ENCODE measurements at places on chromosomes 2 and 18. TPM values are rescaled to one million over a fixed set of nuclear protein-coding genes. Genes with fewer than 3 reads are reported as not detected.

TUBB8B gene
- not detected for total RNA-seq

CLEC4F gene
- total RNA-seq: not detected

RHOB gene
- total RNA-seq: 488 TPM

MC4R gene
- total RNA-seq: not detected

USP37 gene
- total RNA-seq: 44.6 TPM

CNDP1 gene
- total RNA-seq: not detected

DNA sequence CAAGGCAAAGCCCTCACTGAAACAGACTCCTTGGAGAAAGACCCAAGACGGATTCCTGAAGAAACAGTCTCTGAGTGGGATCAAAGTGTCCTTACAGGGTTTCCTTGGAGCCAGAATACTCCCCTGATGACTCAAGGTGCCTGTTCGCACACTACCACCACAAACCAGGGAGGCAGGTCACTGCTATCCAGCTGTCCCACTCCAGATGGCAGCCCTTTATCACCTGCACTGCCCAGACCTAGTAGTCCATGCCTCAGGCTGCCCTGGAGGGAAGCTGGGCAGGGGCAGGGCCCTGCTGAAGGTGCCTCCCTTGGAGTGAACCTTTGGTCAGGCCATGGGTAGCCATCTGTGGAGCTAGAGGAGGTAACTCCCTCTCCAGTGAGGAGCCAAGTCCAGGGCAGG, 34.1 kb downstream of the TRABD2A start:
- peak overlapping the region; percentile 62 for H3K27ac ChIP-seq
- no peaks in the 10 kb centered on the region for H3K27me3 ChIP-seq
- no peaks in the 10 kb centered on the region for H3K36me3 ChIP-seq
- DNase-seq: peak; percentile 66
- peaks cover 13% of the 10 kb centered on the region for H3K4me1 ChIP-seq

- H3K27ac ChIP-seq: no peak overlapping the region
- H3K4me1 ChIP-seq: no peaks in the 10 kb centered on the region
- no peaks in the 10 kb centered on the region for H3K27me3 ChIP-seq
- no peaks in the 10 kb centered on the region for H3K36me3 ChIP-seq
- no peak for DNase-seq
Observed at GRCh38 chr2:73156539-73157124, 43.9 kb upstream of the RAB11FIP5 start.

- H3K27me3 ChIP-seq: no peaks in the 10 kb centered on the region
- no peak overlapping the region for H3K27ac ChIP-seq
- DNase-seq: no peak
- no peaks in the 10 kb centered on the region for H3K36me3 ChIP-seq
Observed at GRCh38 chr2:162301151-162301804, 17.2 kb downstream of the IFIH1 start.

DNA sequence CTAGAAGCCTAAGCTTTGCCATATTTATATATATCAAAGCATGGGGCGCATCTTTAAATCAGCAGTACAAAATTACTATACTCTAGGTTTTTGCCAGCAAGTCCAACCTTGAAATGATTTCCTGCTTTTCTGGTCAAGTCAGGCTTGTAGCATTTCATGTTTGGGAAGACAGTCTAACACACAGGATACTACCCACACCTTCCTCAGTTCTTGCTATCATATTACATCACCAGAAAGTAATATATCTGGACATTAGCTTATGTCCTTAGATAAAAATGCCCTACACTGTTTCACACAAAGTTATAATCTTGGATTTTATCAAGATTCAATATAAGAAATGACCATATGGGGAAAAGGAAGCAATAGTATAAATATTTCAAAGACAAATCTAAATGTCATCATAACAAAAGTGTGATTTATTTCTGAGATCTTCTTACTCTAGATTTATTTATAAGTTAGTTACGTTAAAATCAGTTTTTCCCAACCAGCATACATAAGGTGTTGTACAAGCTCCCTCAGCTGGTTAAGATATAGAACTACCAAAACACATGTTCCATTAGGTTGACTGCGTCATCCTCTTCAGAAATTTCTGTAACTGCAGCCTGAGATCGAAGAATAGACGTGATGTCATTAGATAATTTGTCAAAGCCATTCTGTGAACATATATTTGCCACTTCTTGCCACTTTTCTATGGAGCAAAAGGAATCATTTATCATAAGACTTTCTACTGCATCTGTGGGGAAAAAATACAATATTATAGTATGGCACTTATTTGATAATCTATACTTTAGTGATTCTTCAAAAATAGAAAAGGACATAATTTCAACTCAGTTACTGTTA, 56.6 kb downstream of the CLHC1 start:
- no peaks in the 10 kb centered on the region for H3K36me3 ChIP-seq
- H3K4me3 ChIP-seq: no peak overlapping the region
- no peak for DNase-seq
- H3K27me3 ChIP-seq: no peaks in the 10 kb centered on the region
- H3K27ac ChIP-seq: no peak overlapping the region

DNA sequence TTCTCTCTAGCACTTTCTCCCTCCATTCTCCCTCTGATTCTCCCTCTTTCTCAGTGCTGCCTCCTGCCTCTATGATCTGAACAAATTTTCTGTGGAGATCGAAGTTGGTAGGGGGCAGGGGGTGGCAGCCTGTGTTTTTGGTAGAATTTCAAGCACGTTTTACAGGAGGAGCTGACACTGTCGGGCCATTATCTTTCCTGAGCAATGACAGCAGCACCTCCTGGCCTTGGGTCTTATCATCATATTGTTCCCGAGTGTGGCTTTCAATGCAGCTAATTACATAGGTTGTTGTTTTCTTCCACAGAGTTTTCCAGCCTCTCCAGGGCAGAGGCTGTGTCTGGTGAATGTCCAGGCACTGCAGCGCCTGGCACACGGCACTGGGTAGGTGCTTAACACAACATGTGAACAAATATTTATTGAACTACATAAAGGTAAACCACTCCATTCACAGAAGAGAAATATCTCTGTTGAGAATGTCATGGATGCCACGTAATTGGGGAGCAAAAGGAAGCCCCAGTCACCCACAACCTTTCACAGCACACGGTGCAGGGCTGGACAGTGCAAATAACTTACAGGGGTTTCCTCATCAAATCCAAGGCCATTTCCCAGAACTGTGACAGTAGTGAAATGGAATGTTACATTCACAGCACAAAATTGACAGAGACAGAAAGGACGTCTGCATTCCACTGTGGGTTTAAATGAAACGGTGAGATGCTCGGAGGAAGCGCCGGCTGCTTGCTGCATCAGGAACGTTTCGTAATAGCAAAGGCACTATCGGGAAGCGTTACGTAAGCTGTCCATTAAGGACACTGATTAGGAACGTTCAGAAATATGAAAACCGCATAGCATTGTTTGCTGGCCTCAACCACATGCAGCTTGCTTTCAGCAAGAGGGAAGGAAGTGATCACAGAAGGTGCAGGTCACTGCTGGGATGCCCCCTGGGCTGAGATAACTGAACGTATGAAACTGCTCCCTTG, 6.5 kb upstream of the KCNG2 start:
- no peak for DNase-seq
- no peaks in the 10 kb centered on the region for H3K36me3 ChIP-seq
- H3K4me1 ChIP-seq: no peaks in the 10 kb centered on the region
- H3K27ac ChIP-seq: no peak overlapping the region

GRCh38 chr2:159249990-159250715, 36.4 kb downstream of the WDSUB1 start:
- H3K4me3 ChIP-seq: no peak overlapping the region
- H3K27ac ChIP-seq: no peak overlapping the region
- no peaks in the 10 kb centered on the region for H3K27me3 ChIP-seq
- H3K4me1 ChIP-seq: no peaks in the 10 kb centered on the region

DNA sequence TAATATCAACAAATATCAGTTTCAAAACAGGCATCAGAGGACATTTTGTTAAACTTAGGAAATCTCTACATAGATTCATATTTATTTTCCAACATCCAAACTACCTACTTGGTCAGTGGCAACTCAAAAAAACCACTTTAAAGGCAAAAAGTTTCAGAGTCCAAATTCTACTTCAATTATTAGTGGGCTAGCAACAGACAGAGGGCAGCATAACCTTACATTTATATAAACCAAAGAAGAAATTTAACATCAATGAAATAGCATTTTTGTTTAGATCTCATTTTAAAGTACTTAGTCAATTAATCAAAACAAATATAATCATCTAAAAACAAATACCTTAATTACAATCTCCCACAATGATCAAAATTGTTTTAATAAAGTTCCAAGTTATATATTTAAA, 33.3 kb downstream of the RTTN start:
- no peak overlapping the region for H3K4me3 ChIP-seq
- no peak overlapping the region for H3K27ac ChIP-seq
- DNase-seq: no peak
- H3K4me1 ChIP-seq: no peaks in the 10 kb centered on the region
- H3K27me3 ChIP-seq: no peaks in the 10 kb centered on the region

GRCh38 chr2:236798491-236798890, 228.9 kb downstream of the ACKR3 start:
- no peaks in the 10 kb centered on the region for H3K4me1 ChIP-seq
- no peak for DNase-seq
- H3K4me3 ChIP-seq: no peak overlapping the region
- no peaks in the 10 kb centered on the region for H3K36me3 ChIP-seq
- no peak overlapping the region for H3K27ac ChIP-seq

GRCh38 chr2:222652491-222653255, 3.2 kb downstream of the FARSB start:
- no peaks in the 10 kb centered on the region for H3K36me3 ChIP-seq
- peaks cover 27% of the 10 kb centered on the region for H3K4me1 ChIP-seq
- no peaks in the 10 kb centered on the region for H3K27me3 ChIP-seq

- no peak for DNase-seq
- H3K4me1 ChIP-seq: no peaks in the 10 kb centered on the region
- H3K36me3 ChIP-seq: no peaks in the 10 kb centered on the region
- no peaks in the 10 kb centered on the region for H3K27me3 ChIP-seq
- H3K27ac ChIP-seq: no peak overlapping the region
- no peak overlapping the region for H3K4me3 ChIP-seq
Observed at GRCh38 chr2:203804070-203804469, 63.5 kb upstream of the CTLA4 start.

Data from Peyer's patch (tissue), 4 donors.